ENCODE measurements at places on chromosomes 6 and 20.

GRCh38 chr6:14699803-14700601 lies 545.9 kb upstream of the JARID2 start:
- no peak for DNase-seq

GRCh38 chr6:140980265-140980887 lies 1152.3 kb upstream of the GJE1 start:
- no peak for DNase-seq

DNA sequence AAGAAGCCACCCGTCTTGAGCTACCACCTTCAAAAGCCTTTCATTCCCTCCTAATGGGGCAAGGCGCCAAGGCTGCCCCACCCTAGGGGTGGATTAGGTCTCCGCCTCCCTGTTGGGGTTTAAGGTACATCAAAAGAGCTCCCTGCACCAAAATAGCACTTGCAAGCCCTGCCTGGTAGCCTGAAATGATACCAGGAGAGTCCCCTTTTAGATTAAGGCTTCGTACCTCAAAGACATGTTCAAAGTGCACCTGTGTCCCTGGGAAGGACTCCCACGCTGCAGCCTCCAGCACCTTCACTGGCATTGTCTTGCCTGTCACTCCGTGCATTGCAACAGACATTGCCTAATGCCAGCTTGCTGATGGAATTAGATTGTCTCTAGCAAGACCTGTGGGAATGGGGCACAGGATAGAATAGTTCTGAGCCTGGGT lies 15.7 kb upstream of the CDKN1A start:
- no peak for DNase-seq

DNA sequence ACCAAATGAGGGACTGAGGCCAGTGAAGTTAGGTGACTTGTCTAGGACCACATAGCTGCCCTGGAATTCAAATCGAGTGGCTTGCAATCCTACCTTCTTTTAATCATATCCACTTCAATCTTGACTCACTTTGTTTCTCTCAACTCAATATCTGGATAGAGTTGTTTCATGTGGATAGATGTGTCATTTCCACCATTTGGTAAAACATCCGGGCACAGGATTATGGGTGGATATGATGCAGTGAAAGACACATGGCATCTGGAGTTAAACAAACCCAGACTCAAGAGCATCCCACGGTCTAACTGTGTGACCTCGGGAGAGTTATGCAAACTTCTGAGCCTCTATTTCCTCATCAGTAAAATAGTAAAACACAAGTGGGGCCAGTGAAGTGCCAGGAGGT lies 103.6 kb upstream of the CNKSR3 start:
- DNase-seq: peak; percentile 76

DNA sequence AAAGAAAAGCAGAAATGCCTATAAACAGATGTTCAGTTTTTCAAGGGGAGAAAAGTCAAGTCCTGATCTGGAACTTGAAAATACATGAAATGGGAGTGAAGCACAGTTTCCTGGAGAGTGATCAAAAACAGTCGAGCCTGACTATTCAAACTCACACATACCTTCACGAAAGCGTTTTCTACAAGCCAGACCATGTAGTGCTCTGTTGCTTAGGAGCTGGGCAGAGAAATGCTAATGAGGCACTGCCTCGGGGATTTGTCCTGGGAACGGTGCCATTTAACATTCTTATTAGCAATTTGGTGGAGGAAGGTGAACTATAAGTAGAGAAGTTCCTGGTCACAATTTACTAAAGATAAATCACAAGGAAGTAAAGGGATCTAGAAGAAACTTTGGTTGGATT lies 5.9 kb downstream of the NHSL1 start:
- DNase-seq: peak; percentile 35

GRCh38 chr20:51666126-51666525 lies 102.1 kb downstream of the ATP9A start:
- DNase-seq: no peak

DNA sequence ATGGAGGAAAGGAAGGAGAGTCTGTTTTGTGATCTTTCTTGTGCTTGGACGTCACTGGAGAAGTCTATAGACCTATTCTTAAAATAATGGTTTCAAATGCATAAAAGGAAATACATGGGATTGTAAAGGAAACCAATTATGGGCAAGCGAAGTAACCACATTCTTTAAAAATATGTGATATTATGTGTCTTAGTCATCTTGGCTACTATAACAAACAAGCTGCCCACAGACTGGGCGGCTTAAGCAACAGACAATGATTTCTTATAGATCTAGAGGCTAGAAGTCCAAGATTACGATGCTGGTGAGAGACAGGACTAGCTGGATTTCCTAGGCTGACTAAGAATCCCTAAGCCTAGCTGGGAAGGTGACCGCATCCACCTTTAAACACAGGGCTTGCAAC lies 49.4 kb upstream of the CD83 start:
- peak; percentile 80 for DNase-seq

GRCh38 chr6:147826698-147827097 lies 318.2 kb downstream of the SAMD5 start:
- DNase-seq: no peak

DNA sequence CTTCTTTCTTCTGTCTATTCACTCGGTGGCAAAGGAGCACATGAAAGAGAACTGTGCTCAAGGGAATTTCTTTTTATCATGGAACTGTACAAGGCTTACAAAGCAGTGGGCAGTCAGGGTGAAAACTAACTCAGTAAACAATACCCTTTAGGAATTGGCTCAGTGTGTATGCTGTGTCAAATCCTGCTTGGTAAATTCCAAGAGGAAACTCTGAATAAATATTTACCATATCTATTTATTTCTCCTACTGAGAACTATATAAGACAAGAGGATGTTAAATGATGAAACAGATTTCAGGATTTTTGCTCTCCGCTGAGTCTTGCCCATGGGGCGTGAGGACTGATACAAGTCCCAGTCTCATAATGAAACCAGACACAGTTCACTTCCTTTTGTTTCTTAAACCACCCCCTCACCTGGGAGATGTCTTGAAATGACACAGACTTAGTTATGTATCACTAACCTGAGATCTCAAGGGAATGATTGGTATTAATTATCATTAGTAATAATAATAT lies 188.8 kb downstream of the BACH2 start:
- DNase-seq: no peak

- no peak for DNase-seq
Measured at GRCh38 chr20:35902545-35902941, 51.8 kb downstream of the SCAND1 start.

DNA sequence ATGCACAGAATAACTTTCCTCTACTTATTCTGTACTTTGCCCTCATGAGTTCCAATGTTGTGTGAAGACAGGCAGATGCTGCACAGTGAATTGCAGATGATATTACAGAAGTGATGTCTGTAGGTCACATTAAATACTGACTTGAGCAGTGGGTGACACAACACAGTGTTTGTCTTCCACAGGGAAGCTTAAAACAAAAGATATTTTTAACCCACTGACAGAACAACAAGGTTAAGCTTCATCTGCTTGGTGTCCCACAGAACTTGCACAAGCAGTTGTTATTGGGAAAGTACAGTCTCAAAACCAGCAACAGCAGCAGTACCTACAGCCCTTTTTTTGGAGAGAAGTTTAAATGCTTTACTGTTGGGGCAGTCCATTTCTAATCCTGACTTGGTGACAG lies 10.5 kb downstream of the SUMO4 start:
- no peak for DNase-seq

- no peak for DNase-seq
Measured at GRCh38 chr6:130849594-130849993, 22.4 kb downstream of the SMLR1 start.

GRCh38 chr6:161217628-161218027 lies 56.2 kb downstream of the AGPAT4 start:
- DNase-seq: no peak

DNA sequence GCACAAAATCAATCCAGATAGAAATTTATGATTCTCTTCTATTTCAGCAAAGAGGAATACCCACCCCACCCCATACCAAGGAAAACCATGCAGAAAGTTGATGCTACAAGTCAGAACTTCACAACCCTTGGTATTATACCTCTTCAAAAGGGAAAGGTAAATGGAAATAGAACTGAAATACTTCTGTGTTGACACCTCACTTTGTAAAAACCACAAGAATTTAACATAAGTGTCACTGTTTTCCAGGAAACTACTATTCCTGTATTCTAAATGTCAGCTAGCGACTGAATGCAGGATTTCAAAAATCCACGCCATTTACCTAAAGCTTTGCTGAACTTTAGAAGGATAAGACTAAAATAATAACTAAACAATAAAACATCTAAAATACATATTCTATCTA lies 3.6 kb downstream of the CPNE1 start:
- no peak for DNase-seq

DNA sequence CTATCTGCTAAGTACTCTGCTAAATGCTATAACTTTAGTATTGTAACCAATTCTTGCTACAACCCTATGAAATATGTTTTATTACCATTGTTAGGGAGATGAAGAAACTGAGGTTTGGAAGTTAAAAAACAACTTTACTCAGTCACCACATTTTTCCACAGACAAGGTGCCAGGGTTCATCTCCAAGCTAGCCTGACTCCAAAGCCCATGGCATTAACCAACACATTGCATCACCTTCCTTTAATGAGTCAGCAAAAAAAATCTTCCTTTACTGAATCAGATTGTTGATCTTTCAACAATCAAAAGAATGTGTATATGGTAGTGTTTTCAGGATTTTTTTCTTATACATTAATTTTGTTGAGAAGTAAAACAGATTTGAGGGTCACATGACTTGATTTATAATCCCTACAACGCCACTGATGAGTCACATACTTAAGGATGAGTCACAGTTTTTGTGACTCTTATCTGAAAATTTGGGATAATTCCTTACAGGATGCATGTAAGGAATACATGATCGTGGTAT lies 41.5 kb downstream of the MAN1A1 start:
- peak; percentile 40 for DNase-seq

GRCh38 chr6:4162370-4162769 lies 27.0 kb upstream of the ECI2 start:
- DNase-seq: no peak

GRCh38 chr20:59629141-59630045 lies 25.1 kb downstream of the PHACTR3 start:
- no peak for DNase-seq

DNA sequence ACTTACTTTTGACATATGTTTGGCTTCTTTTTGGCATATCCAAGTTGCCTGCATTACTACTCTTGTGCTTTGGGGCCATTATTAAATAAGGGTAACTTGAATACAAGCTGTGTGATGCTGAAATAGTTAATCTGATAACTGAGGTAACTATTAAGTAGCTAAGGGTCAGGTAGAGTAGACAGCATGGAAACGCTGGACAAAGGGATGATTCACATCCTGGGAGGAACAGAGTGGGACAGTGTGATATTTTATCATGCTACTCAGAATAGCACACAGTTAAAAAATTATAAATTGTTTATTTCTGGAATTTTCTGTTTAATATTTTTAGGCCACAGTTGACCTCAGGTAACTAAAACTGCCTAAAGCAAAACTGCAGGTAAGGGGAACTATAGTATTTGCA lies 483.9 kb downstream of the RFPL4B start:
- no peak for DNase-seq

DNA sequence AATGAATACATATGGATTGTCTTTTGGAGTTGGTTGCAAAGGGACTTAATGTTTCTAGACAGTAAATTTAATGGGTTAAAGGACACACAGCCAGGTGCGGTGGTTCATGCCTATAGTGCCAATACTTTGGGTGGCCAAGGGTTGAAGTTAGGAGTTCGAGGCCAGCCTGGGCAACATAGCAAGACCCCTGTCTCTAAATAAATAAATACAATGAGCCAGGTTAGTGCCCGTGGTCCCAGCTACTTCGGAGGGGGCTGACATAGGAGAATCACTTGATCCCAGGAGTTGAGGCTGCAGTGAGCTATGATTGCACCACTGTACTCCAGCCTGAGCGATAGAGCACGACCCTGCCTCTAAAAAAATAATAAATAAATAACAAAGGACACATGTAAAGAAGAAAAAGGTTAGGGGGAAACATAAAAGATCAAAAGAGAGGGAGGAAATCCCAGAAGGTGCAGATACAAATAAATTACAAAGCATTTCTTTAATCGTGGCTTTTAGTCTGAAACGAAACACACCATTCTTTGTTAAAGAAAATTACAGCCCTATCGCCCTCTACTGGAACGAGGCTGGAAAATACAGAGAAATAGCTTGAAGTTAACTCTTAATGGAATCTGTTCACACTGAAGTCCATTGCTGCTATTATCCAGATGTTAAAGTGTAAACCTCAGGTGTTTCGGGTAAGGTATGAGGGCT lies 42.6 kb upstream of the SCML4 start:
- DNase-seq: peak; percentile 27

- DNase-seq: peak; percentile 21
Measured at GRCh38 chr6:27662769-27663168, 189.9 kb upstream of the ZNF184 start.

GRCh38 chr20:33443006-33443511 lies 504 bp downstream of the SNTA1 start:
- DNase-seq: peak; percentile 10

DNA sequence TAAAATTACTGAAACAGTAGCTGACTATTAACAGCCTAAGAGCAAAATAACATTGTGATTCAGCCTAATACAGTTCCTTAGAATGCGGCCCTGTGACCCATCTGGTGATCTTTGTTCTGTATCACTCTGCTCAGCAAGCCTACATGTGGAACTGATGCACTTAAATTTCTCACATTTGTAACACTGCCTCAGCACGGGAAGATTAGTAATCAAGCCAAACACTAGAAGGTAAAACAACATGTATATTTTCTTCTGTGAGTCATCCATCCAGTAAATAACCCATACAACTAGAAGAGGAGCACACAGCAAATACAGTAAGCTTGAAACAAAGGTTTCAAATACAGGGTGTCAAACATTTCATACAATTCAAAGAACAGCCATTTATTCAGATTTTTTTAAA lies 189.7 kb upstream of the NOX3 start:
- DNase-seq: no peak

DNA sequence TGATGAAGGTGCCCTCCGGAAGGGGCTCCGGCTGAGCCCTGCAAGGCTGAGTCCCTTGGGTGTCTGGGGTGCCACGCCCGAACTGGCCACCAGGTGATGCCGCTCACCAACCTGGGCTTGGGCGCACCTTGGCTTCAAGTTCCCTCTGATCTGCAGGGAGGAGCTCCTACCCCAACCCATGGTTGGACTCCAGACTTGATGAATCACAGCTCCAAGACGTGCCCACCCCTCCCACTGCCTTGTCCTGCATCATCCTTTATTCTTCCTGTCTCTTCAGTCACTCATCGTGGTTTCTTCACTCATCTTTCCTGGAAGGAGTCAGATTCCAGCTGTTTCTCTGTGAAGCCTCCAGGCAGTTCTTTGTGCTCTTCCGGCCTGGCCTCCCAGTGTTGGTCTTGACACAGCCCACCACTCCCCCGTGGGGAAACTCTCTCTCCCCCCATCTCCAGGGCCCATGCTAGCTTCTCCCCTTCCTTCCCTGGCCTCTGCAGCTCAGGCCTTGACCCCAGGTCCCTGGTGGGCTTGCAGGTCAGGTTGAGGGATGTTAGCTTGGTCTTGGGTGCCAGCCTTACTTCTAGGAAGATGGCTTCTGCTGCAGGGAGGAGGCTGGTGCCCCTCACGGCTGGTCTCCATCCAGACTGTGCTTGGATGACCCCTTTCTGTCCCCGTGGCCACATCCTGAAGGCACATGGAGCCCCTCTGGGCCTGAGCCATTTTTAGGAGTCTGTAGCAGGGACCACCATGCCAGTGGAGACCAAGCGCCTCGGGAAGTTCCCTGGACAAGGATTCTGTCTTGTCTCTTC lies 2.6 kb upstream of the ZBP1 start:
- peak; percentile 80 for DNase-seq

GRCh38 chr20:16011056-16011455 lies 562.2 kb downstream of the KIF16B start:
- no peak for DNase-seq

- peak; percentile 72 for DNase-seq
Measured at GRCh38 chr20:46307139-46307998, 929 bp downstream of the CDH22 start.

- DNase-seq: no peak
Measured at GRCh38 chr6:160431791-160432404, 83.7 kb downstream of the SLC22A3 start.

All from Daoy (cell line).